ENCODE measurements at places on chromosomes 12 and 14.

- DNase-seq: no peak
Observed at GRCh38 chr12:26277506-26278246, 82.3 kb downstream of the SSPN start.

- DNase-seq: peak; percentile 49
Observed at GRCh38 chr14:74763803-74764531, 851 bp downstream of the YLPM1 start.

GRCh38 chr14:38994731-38995130 lies 108.3 kb downstream of the SEC23A start:
- DNase-seq: no peak

DNA sequence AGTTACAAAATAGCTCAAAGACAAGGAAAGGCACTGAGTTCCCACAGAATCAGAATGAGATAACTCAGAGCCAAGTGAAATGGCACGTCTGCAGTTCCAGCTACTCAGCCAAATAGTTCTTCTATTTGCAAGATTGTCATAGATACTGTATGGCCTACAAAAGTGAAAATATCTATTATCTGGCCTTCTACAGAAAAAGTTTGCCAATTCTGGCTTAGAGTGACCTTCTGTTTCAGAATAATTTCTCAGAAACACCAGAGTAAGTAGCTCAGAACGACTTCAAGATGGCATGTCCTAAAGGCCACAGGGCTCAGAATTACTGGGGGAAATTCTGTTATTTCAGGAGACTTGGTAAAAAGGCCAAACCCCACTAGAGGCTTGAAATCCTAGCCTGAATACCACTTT lies 10.7 kb upstream of the RTRAF start:
- DNase-seq: no peak

DNA sequence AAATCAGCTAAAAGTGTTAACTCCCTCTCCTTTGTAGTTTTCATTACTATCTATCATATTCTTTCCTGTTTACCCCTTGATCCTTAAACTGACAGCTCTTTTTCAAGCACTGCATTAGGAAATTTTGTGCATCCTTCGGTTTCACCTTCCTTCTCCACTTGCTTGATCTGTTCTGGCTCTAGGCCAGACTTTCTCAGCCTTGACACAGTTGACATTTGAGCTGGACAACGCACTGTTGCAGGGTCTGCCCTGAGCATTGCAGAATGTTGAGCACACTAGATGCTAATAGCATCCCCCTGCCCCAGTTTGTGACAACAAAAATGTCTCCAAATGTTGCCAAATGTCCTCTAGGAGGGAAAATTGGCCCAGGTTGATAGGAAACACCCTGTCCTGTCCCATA lies 75.4 kb upstream of the KCNJ8 start:
- DNase-seq: no peak

DNA sequence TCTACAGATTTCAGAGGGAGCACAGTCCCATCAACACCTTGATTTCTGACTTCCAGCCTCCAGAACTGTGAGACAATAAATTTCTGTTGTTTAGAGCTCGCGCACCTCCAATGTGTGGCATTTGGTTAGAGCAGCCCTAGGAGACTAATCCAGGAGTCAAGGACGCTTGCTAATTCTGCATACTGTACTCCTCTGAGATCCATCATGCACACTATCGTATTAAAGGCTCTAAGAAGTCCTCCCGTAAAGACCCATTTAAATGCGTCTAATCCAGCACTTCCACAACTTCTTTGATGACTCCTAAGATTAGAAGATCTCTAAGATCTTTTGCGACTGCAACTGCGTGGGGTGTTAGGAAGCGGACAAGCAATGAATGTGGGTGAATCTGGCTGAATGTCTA lies 30.4 kb downstream of the MAP1LC3B2 start:
- DNase-seq: no peak

- DNase-seq: no peak
Observed at GRCh38 chr12:31737345-31737744, 8.5 kb upstream of the AMN1 start.

- no peak for DNase-seq
Observed at GRCh38 chr12:17778242-17778641, 311.8 kb downstream of the RERGL start.

Data from activated CD4-positive, alpha-beta memory T cell treated with anti-CD3 and anti-CD28 coated beads for 36 hours (primary cell).